ENCODE measurements at places on chromosomes 4 and X.
A peak's percentile ranks its signal among the peaks of the same experiment; 100 is the strongest.

DNA sequence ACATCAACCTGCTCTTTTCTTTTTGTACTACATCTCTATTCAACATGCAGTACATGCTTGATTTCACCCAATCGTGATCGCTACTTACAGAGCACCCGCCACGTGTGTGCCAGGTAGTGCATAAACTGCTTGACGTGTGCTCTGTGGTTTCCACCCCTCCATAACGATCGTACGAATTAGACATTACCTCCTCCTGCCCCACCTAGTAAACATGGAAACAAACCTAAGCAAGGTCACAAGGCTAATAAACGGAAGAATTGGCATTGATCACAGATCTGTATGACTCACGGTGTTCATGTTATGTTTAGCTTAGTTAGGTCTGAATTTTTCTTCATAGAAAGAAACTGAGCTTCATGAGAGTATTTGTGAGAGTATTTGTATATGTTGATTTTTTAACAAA is 64.1 kb downstream of the STX18 start:
- DNase-seq, result no peak

DNA sequence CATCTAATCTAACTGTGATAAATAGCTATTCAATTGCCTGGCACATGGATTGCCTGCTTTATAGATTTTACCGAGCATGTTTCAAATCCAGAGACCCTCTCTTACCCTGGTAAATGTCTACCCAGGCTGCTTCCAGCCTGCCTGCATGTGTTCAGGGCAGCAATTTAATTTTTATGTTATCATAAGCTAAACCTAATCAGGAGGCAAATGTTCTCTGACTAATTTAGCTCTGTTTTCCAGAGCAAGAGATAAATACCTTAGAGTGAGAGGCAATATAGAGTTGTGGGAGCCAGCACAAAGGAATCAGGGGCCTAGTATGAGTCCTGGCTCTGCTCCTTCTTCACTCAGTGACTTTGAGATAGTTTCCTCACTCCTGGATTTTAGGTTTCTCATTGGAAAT is 37.7 kb downstream of the PARM1 start:
- no peak for DNase-seq

DNA sequence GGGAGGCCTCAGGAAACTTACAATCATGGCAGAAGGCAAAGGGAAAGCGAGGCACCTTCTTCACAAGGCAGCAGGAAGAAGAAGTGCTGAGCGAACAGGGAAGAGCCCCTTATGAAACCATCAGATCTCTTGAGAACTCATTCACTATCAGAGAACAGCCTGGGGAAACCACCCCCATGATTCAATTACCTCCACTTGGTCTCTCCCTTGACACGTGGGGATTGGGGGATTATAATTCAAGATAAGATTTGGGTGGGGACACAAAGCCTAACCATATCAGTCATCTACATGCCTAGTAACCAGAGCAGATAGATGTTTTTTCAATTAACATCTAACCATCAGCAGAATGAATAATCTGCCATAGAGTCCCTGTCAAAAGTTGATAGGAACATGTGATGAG is 30.4 kb downstream of the FAM13A start:
- DNase-seq, result no peak

DNA sequence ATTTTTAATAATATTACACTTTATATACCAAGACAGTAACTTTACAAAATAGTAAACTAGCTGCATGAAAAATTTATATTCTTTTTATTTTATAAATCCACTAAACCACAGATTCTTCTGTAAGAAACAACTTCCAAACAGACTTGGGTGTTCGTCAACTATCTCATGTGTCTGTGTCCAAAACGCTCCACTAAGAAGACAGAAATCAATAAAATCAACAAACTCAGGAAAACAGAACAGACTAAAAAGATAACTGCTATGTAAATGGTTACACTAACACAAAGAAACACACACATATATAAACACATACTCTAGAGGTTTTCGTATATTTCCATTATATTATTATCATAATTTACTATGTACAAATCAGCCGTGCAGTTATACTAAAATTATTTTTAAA is 158.4 kb downstream of the PPP3CA start:
- no peak for DNase-seq

GRCh38 chr4:15149234-15149838 is 147.1 kb downstream of the CPEB2 start:
- no peak for DNase-seq

- no peak for DNase-seq
These were observed 202.0 kb downstream of the APBB2 start for GRCh38 chr4:41012293-41012692.

DNA sequence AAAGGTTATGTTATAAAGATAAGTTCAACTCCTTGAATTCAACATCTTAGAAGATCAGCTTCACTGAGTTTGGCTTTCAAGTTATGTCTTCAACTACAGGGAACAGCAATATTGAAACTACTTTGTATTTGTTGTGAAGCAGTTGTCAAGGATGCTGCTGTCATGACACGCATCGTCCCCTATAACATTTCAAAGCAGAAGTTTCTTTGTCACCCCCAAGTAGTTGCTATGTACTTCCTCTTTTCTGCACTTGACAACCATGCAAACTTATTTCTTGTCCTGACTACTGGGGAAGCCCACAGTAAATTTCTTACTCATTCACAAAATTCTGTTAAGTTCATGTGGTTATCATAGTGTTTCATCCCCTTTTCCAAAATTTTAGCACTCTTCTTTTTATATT is 14.3 kb downstream of the ANTXR2 start:
- DNase-seq, result no peak

GRCh38 chr4:38818441-38818976 is 13.9 kb upstream of the TLR1 start:
- no peak for DNase-seq

DNA sequence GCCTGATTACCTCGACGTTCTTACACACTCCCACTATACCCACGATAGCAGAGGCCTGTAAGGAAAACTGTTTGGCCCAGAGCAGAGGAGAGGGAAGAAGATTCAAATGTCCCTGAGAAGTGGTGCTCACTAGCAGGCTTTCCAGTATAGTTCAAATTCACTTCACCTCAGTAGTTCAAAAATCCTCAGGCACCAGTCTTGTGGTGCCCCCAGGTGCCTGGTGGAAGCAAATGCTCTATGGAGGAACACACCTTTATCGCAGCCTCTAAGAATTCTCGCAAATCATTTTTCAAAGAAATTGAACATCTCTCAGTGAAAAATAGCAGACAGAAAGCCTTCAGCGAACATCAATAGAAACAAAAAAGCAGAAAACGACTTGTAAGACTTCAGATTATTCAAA is 12.2 kb upstream of the MTMR1 start:
- no peak for DNase-seq

- no peak for DNase-seq
These were observed 67.6 kb downstream of the ELOVL6 start for GRCh38 chr4:110130576-110131358.

DNA sequence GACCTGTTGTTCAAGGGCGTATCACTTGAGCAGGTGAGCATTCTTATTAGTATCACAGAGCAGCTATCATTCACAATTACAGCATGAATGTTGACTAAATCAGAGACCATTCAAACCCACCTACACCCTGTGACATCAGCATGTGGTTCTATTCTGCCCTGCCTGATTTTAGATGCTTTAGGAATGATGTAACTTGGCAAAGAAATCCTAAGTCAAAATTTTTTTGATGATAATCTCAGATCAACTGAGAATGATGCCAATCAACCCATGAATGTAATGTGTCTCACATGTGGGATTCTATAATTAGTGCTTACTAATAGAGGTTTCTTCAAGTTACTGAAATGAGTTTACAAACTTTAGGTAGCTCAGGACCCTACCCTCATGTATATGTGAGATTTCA is 13.4 kb upstream of the CHIC2 start:
- DNase-seq, result peak; percentile 57

Measured in SJSA1 (cell line).